ENCODE measurements at places on chromosomes 5 and 9.
A peak's percentile ranks its signal among the peaks of the same experiment; 100 is the strongest.

DNA sequence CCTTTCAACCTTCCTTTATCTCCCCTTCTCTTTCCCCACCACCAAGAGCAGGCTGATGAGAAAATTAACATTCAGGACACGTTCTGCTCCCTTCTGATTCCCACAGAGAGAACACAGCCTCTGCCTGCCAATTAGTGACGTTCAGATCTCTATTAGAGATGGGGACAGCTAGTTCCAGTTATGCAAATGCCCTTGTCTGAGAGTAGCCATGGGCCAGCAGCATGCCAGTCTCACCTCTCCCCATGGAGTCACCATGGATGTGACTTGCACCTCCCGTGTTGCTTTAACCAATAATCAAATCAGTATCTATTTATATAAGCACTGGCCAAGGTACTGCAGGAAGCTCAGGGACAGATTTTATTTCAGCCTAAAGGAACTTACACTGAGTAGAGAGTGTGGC lies 61.3 kb downstream of the KCNIP1 start:
- DNase-seq = no peak

- peak; percentile 4 for DNase-seq
Observed at GRCh38 chr9:14031810-14032209, 282.1 kb downstream of the NFIB start.

DNA sequence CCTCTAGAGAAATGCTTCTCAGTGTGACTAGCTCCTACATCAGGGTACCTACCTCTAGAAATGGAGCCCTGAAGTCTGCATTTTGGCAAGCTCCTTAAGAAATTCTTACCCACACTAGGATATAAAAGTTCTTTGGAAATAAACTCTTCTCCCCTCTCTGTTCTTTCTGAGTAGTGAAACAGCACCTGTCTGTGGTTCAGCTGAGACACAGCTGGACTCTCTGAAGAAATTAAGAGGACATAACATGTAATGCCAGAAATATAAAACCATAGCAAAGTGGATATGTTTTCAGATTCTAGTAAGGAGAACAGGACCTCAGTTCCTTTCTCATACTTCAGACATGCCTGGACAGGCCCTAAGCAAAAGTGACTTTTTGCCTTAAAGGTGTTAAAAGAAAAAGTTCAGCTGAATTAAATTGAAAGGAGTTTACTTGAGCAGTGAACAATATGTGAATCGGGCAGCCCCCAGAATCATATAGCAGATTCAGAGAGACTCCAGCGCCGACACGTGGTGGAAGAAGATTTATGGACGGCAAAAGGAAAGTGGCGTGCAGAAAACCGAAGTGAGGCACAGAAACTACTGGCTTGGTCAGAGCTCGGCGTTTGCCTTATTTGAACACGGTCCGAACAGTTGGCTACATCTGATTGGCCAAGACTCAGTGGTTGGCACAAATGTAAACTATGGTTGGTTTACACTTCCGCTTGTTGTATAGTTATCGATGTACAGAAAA lies 64.5 kb downstream of the PRKACG start:
- no peak for DNase-seq

DNA sequence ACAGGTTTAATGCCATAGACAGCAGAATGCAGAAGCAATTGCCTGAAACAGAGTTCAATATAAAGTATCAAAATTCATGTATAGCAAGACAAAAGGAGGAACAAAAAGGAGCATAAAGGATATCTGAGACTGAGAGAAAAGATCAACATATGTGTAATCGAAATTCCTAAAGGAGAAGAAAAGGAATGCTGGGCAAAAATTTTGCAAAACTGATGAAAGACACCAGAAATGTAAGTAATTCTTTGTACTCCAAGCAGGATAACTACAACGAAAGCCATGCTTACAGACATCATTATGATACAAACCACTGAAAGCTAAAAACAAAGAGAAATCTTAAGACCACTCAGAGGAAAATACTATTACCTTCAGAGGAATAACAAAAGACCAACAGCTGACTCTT lies 72.8 kb upstream of the MTAP start:
- no peak for DNase-seq

DNA sequence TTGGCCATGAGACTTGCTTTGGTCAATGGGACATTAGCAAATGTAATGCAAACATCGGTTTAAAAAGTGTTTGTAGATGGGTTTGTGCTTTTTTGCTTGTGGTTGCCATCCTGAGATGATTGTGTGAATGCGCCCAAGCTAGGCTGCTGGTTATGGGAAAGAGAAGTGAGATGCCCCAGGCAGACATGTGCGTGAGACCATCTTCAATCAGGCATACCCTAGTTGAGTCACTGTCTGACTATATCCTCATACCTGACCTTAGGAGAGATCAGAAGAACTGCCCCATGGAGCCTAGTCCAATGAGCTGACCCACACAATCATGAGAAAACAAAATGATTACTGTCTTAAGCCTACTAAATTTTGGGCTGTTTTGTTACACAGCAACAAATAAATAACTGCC lies 36.8 kb upstream of the ZNF608 start:
- no peak for DNase-seq

DNA sequence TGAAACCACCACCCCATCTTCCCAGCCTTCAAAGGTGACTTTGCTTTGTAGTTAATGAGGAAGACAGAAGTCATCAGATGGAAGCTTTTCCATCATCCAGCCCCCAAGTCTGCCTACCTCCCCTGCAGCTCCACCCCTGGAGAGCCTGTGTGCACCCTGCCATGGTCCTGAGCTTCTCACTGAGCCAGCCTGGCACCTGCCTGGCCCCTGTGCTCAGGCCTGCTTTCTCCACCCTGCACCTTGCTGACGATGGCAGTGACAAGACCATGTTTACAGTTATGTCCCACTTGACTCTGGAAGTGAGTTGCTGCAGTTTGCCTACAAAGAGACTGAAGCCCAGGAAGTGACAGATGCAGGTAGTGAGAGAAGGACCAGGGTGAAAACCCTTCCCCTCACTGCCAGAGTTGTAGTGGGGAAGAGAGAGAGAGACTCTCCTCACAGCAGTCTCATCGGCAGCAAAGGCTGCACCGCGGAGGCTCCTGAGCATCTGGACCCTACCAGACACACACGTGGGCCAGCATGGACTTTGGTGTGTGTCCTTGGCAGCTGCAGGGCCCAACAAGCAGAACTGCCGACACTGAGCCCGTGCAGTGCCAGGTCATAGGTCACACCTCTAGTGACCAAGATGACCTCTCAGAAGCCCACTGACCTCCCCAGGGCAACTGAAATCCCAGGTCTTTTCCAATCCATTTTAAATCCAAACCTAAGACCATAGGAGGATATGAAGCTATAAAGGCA lies 107.1 kb downstream of the CACNA1B start:
- DNase-seq = no peak

GRCh38 chr9:31119890-31120454 lies 1264.5 kb upstream of the ACO1 start:
- DNase-seq = no peak

DNA sequence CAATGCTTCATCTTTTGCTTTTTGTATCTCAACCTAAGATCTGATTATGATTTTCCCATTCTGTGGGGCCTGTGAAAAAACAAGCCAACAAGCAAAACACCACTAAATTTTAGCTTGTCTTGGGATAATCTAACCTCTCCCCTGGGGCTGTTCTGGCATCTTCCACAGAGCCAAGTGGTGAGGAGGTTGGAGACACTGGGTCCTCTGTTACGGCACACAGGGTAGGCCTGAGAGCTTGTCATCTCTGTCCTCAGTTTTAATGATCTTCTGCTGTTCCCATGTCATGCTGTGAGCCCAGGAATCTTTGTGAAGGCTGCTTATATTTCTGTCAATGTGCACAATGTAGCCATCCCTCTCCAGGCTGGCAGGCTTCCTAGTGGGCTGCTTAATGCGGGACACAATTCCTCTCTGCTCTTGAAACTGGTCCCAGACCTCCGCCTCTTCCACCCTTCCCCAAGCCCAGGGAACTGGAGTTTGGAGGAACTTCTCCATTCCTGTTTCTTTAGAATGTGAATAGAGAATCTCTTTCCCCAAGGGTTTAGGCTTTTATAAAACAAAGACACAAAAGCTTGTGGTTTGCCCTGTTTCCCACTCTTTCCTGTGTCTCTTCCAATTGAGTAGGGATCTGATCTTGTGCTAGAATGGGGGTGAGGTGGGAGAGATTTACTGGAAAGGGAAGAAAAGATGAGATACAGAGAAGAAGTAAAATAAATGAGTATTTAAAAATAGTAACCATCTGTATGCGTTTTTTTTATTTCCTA lies 30.9 kb upstream of the SEMA6A start:
- DNase-seq = no peak

GRCh38 chr9:36187414-36187813 lies 3.3 kb upstream of the CLTA start:
- peak; percentile 78 for DNase-seq

DNA sequence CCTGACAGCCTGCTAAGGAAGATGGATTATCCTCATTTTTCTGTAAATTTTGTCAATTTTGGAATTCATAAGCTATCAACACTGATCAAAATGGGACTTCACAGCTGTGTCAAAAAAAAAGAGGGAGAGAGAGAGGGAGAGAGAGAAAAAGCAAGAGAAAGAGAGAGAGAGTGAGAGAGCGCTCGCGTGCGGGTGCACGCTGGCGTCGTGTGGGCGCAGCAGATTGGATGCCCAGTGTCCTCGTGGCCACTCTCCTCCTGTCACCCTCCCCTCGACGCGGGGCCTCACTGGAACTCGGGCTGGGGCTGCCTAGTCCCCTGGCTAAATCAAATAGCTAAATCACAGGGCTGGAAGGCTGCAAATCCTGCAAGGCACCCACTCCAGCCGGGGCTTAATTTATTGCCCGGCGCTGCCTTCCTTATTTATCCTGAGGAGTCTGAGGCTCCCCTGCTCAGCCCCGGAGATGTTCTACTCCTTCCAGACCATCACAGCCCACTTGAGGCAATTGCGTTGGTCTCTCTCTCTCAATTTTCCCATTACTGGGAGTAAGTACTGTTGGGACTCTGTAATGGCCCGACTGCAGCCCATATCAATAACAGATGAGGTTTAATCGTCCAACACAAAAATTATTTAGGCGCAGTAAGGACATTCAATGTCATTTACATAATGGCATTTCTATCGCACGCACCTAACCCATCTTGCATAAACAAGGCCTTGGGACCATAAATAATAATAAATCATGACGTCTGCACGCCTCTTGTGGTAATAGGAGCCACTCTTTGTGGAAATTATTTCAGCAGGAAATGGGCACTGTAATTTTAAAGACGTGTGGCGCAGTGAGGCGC lies 94.2 kb downstream of the PAX5 start:
- DNase-seq = no peak

DNA sequence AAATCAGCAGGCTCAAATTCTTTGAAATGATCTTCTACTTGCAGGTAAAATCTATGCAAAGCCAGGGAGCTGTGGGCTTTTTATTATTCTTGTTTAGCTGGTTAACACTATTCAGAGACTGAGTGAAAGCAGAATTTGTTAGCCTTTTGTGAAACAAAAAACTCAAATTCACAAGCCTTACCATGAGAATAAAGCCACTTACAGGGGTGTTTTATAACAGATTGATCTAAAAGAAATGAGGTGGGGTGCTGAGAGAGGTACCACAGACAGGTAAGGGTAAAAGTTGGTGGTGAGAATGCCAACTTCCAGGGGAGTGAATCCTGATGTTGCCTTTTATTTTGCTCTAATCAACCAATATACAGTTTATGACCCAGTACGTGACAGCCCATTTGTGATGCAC lies 1585.6 kb downstream of the EFNA5 start:
- DNase-seq = no peak

GRCh38 chr5:169472544-169472943 lies 111.0 kb upstream of the SPDL1 start:
- DNase-seq = no peak

DNA sequence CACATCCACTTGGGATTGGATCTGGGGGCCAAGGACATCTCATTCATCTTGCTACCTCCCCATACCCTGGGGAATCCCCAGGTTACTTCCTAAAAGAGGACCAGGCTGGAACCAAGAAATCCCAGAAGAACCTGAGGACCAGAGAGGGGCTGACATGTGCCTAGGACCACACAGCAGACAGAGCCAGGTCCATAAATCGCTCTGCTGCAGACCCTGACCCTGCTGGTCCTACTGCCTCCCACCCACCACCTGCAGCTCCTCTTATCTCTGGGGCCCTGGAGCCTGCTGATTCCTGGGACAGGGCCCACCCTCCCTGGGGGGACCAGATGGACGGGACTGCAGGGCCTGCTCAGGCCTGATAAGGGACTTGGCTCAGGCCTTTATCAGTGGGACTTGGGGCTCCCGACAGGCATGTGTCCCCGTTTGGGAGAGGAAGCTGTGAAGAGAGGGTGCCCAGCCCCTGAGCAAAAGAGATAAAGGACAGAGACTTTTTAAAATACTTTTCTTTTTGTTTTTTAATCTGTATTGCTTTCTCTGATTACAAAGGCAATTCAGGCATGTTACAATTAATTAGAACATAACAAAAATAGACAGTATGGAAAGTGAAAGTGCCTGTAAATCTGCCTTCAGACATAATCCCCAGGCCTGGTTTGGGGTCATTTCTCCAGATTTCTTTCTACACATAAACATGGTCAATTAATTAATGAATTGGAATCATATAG lies 101.3 kb upstream of the LARP1 start:
- DNase-seq = no peak

DNA sequence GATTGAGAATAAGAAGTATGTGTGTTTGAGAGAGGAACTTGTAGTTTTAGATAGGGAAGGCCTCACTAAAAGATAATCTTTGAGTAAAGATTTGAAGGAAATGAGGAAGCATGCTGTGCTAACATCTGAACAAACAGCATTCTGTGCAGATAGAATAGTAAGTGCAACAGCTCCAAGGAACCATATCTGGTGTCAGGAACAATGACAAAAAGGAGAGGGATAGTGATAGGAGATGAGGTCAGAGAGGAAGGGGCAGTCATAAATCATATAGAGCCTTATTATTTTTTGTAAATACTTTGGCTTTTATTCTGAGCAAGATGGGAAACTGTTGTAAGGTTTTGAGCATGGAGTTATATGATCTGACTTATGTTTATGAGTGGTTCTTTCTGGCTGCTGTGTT lies 3.8 kb downstream of the MRPL22 start:
- DNase-seq = no peak

DNA sequence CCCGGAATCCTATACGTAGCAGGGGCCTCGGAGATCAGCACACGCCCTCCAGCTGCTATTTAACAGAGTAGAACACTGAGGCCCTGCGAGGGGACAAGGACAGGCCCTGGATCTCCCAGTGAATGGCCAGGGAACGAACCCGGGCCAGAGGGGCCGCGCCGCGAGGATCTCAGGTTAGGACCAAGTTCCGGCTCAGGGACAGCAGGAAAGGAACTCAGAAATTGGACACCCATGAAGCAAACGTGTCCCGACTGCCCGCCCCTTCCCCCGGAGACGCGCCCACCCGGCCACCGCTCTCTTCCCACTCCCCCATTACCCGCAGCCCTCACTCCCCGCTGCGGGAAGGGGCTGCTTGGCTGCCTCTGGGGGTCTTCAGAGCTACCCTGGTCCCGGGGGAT lies 1.0 kb upstream of the FOXE1 start:
- no peak for DNase-seq

DNA sequence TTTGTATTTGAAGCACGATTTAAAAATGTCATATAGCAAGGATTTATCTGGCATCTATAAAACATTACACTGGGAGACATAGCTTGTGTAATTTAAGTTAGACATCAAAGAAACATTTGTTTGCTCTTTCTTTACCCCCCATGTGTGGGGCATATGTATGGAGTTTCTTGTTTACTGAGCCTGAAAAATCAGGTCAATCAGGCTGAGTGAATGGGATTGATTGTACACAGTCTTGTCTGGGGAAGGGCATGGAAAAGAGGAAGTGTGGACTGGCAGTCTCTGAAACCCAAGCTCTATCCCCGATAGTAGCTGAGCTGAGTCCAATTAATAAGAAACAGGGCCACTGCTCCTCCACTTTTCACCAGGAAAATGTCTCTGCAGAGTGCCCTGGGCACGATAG lies 49.4 kb downstream of the SLC46A2 start:
- no peak for DNase-seq
